ENCODE measurements at places on chromosomes 13 and 19.
A peak's percentile ranks its signal among the peaks of the same experiment; 100 is the strongest.

GRCh38 chr19:50173127-50173526, 10.0 kb upstream of the IZUMO2 start:
- DNase-seq = no peak
- H3K27ac ChIP-seq = no peak overlapping the region
- H3K4me1 ChIP-seq = no peaks in the 10 kb centered on the region

DNA sequence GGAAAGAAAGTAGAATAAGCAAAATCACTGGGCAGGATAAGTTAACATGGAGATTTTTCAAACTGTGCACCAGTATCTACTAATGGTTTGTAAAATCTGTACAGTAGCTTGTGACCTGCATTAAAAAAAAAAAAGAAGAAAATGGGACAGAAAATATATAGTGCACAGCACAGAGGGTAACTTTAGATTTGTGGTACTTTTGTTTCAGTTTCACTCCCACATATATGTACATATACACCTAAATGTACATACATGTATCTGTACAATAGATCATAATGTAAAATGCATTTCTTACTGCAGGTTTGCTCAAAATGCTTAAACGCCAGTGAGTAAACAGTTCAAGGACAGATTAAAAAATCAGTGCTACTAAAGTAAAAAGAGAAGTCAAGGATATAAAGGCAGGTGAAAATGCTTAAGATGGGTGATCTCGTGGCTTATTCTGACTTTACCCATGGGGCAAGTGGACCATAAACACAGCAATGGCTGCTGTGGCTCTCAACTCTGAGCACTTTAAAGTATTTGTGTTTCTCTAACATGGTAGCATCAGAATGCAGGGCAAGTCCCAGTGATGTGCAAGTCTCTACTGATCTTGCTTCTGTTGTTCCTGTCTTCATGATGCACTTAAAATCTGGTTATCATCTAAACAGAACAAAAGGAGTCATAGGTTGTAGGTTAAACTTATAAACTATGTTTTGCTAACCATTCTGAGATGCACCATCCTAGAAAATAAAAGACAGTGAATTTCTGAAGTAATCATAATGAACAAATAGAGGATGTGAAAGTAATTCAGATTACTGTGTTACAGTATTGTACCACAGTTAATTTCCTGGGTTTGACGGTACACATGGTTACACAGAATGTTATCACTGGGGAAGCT, 112.3 kb downstream of the MIPEP start:
- H3K36me3 ChIP-seq = no peaks in the 10 kb centered on the region
- DNase-seq = no peak
- no peak overlapping the region for H3K27ac ChIP-seq
- no peaks in the 10 kb centered on the region for H3K27me3 ChIP-seq

DNA sequence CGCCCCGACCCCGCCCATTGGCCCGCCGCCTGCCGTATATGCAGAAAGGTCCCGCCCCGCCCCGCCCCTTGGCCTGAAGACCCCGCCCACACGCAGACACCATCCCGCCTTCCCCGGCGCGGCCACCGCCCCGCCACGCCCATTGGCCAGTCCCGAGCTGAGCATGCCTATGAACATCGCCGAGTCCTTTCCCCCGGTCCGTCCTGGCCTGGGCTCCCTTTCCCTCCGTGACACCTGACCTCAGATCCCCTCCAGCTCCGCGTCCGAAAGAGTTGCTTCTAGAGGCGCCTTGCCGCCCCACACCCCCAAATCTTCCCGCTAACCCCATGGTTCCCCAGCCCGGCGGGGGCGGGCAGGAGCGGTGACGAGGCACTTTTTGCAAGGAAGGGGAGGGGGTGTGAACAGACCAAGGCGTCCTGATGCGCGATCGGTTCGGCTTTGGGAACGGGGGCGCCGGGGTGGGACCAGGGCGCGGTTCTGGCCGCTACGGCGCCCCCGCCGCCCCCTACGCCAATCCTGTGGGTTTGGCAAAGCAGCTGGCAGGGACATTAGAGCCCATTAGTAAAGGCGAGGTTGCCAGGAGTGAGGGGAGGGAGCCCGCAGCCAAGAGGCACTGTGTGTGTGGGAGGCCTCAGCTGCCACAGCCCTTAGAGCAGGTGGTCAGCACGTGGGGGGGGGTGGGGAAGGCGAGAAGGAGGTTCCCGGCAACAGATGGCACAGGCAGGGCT, 406 bp upstream of the NUMBL start:
- H3K36me3 ChIP-seq = peaks cover 18% of the 10 kb centered on the region
- peak overlapping the region; percentile 32 for H3K4me3 ChIP-seq
- H3K27me3 ChIP-seq = no peaks in the 10 kb centered on the region
- peaks cover 24% of the 10 kb centered on the region for H3K4me1 ChIP-seq
- DNase-seq = peak; percentile 93
- peak overlapping the region; percentile 94 for H3K27ac ChIP-seq

DNA sequence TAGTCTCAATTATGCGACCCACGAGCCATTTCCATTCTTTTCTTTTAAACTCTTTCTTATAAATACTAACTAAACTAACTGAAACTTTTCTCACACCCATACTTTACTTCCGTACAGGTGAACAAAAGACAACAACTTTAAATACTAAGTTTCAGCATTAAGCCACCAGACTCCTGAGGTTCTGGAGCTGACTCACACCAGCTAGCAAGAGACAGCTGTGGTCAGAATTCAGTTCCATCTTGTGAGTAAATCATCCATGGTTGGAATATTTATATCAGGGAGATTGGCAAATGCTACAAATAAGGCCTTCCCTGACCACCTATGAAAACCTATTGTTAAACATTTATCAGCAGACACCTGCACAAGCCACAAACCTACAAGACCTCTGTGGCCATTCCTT, 897.0 kb downstream of the EFNB2 start:
- DNase-seq = peak; percentile 55
- no peaks in the 10 kb centered on the region for H3K36me3 ChIP-seq
- no peaks in the 10 kb centered on the region for H3K4me1 ChIP-seq
- no peak overlapping the region for H3K27ac ChIP-seq
- no peaks in the 10 kb centered on the region for H3K27me3 ChIP-seq

DNA sequence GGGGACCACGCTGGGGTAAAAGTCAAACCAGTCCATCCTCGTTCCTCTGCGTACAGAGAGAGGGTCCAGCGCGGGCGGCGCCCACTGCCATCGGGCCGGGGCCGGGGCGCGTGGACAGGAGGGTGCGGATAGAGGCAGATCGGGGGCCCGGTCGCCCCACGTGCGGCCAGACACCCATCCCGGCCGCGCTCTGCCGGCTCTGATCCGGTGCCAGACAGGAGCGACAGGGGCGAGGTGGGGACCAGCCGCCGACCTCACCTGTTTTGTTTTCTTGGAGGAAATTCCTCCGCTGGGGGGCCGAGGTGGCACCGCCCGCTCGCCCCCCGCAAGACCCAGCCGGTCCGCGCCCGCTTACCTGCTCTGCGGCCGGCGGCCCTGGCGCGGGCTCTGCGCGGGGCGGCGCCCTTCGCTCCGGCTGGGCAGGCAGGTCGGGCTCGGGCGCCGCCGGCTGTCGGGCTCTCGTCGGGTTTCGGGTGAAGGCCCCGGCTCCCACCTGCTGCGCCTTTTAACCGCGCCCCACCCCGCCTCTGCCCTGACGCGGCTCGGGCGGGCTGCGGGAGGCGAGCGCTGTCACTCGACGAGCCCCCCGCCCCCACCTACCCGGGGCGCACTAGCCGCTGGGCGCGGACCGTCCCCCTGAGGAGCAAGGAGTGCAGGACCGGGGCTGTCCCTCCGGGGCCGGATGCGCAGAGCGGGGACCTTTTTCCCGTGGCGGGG, at the start of gene GJB6:
Gene GJB6, minus strand, starts transcription at position 481 of the 717 bp plus-strand sequence. CDS start 8,839 bp downstream, outside the sequence.
- H3K27ac ChIP-seq = no peak within 1 kb of the TSS
- H3K27me3 ChIP-seq = peaks cover 35% of the 10 kb centered on the region
- DNase-seq = no peak
- no peaks in the 10 kb centered on the region for H3K36me3 ChIP-seq

All from fibroblast of lung (primary cell).